ENCODE measurements at places on chromosomes 3 and 15.

- no peak for DNase-seq
Observed at GRCh38 chr15:63277893-63278456, 570 bp downstream of the APH1B start.

DNA sequence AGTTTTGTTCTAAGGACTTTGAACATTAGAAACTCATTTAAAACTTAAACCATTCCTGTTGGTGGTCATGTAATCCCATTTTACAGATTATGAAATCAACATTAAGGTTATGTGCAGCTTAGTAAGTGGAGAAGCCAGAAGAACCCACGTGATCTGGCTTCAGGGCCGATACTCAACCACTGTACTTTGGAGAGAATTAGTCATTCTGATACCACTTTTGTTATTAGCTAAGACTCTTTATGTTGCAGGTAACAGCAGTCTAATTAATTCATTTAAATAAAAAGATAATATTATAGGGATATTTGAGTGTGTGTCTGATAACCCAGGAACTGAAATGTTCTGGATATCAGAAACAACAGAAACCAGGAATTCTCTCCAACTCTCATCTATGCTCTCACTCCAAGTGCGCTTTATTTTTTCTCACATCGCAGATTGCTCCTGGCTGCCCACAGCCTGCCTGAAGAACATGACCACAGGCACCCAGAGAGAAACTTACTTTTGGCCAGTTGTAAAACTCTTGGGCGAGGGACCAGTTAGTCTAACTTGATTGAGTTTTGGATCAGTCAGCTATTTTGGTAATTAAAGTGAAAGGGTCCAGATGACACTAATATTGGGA is 25.2 kb downstream of the UBE2E1 start:
- no peak for DNase-seq

- no peak for DNase-seq
Observed at GRCh38 chr3:56916716-56917360, 115.1 kb upstream of the ARHGEF3 start.

- DNase-seq = peak; percentile 21
Observed at GRCh38 chr15:82812994-82813393, 3.6 kb downstream of the WHAMM start.

- peak; percentile 67 for DNase-seq
Observed at GRCh38 chr15:55649058-55649423, 60.9 kb upstream of the PYGO1 start.

DNA sequence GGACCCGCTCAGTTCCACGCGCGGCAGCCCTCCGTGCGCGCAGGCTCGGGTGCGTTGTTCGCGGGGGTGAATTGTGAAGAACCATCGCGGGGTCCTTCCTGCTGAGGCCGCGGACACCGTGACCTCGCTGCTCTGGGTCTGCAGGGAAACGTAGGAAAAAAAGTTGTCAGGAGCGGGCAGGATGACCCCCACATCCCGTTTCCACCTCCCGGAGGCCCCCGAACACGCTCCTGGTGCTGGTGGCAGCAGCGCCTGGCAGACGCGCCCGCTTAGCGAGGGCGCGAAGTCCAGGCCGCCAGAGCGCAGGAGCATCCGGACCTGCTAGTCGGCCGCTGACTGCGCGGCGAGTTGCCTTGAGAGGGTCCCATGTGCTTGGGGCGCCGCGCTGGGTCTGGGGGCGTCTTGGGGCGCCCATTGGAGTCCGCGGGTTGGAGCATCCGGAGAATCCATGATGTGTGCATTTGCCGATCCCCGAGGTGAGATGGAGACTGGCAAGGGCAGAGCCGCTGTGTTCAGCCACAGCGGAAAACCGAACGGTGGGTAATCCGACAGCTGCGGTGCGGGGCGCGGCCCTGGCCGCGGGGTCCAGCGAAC is 520 bp downstream of the GREM1 start:
- DNase-seq = no peak

- DNase-seq = no peak
Observed at GRCh38 chr3:127675651-127676391, 3.1 kb downstream of the ABTB1 start.

DNA sequence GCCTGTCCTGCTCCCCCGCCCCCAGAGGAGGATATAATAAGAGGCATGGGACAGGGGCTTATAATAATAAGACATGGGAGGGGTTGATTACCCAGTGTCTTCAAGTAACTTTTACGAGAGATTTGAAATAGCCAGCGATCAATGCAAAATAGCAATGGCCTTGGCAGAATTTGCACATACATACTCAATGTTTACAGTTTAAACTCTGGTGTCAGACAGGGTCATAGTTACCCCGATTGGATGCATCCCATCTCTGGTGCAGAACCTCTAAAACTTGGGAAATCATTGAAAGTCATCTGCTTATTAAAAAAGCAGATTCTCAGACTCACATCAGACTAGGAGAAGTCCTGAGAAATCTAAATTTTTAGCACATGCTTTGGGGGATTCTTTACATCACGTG is 61.0 kb downstream of the TRAK1 start:
- no peak for DNase-seq

- no peak for DNase-seq
Observed at GRCh38 chr3:125028657-125029056, 27.1 kb downstream of the HEG1 start.

DNA sequence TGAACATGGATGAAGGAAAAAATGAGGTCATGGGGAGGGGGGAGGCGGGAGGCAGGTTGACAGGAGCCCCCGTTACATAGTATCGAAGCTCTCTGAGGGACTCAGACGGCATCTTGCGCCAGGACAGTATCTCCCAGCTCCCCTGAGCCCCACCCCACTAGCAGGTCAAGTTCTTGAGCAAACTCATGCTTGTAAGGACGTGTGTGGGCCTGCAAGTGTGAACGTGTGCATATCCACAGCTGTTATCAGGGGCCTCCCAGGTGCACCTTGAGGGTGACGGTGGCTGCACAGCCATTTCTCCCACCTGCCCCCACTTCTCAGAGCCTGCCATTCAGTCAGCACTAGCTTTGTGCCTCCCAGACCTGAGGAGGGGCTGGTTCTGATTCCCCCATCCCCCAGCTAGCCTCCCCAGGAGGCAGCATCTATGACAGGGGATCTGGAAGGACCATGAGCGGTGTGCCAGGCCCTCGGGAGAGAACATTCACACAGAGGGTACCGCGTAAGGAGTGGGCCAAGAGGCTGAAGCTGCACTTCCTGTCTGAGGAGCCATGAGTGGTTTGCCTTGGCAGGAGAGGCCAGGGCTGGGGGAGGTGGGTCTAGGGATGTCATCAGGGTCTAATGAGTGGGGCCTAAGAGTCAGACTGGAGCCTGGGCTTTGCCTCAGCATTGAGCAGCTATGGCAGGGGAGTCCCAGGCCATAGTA is 2.9 kb downstream of the SEMA3F start:
- peak; percentile 42 for DNase-seq

GRCh38 chr3:186679151-186679550 is 13.3 kb downstream of the HRG start:
- DNase-seq = no peak

DNA sequence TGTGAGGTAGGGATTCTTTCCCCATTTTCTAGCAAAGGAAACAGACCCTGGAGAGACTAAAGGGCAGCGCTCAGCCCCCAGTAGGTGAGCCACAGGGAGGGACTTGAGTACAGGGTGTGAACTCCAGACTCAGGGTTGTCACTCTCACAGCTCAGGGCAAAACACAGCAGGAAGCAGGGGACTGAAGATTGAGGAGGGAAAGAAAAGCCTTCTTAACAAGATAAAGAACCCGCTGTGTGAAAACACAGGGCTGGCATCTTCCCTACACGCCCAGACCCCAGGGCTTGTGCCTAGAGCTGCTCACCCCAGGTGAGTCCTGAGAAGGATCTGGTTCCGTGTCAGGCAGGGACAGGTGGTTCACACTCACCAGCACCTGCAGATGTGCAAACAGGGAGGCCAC is 59.6 kb downstream of the ABTB1 start:
- DNase-seq = no peak

- DNase-seq = peak; percentile 3
Observed at GRCh38 chr3:79604681-79605080, 163.1 kb downstream of the ROBO1 start.

Measured in fibroblast of skin of right quadriceps (primary cell).